ENCODE measurements at places on chromosomes 12 and 14. TPM values are rescaled to one million over a fixed set of nuclear protein-coding genes. Genes with fewer than 3 reads are reported as not detected.

- H3K27ac ChIP-seq = peak overlapping the region; percentile 91
- H3K4me3 ChIP-seq = no peak overlapping the region
- peak; percentile 84 for DNase-seq
- peaks cover 62% of the 10 kb centered on the region for H3K36me3 ChIP-seq
Observed at GRCh38 chr14:22976620-22977433, 5.5 kb downstream of the AJUBA start.

DNA sequence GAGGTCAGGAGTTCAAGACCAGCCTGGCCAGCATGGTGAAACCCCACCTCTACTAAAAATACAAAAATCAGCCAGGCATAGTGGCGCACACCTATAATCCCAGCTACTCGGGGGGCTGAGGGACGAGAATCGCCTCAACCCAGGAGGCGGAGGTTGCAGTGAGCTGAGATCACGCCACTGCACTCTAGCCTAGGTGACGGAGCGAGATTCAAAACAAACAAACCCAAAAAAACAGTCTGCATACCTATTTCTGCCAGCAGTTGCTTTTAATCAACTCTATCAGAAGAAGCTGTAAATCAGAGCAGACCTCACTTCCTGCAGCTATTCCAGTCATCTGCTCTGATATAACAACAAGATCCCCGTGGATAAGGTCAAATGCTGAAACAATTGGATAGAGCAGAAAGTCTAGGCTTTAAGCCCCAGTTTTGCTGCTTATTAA lies 50.5 kb downstream of the LIMA1 start:
- no peak overlapping the region for H3K4me3 ChIP-seq
- peaks cover 5% of the 10 kb centered on the region for H3K4me1 ChIP-seq
- no peak overlapping the region for H3K27ac ChIP-seq
- H3K36me3 ChIP-seq = no peaks in the 10 kb centered on the region
- no peak for DNase-seq
- H3K27me3 ChIP-seq = no peaks in the 10 kb centered on the region

DNA sequence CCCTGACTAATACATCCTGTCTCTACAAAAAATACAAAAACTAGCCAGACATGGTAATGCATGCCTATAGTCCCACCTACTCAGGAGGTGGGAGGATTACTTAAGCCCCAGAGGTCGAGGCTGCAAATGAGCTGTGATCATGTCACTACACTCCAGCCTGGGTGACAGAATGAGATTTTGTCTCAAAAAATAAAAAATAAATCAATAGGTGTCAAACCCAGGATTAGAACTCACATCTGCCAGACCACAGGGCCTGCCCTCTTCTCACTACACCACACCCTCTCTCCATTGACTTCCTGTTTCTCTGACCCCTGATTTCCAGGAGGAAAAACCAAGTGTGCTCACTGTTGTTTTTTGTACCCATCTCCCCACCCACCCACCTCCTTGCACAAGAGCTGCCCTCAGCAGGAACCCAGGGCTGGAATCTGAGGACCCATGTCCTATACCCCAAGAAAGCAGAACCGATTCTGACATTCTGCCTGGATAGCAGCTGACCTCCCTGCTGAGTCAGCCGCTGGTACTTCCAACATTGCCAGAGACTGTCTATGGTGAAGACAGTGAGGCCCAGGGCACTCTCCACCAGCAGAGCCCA lies 6.2 kb downstream of the CMKLR1 start:
- no peaks in the 10 kb centered on the region for H3K36me3 ChIP-seq
- DNase-seq = peak; percentile 79
- H3K27me3 ChIP-seq = no peaks in the 10 kb centered on the region
- H3K4me3 ChIP-seq = no peak overlapping the region
- peaks cover 18% of the 10 kb centered on the region for H3K4me1 ChIP-seq
- H3K27ac ChIP-seq = no peak overlapping the region

- DNase-seq = no peak
- H3K36me3 ChIP-seq = no peaks in the 10 kb centered on the region
- peaks cover under 1% of the 10 kb centered on the region for H3K4me1 ChIP-seq
- H3K27ac ChIP-seq = no peak overlapping the region
- H3K4me3 ChIP-seq = no peak overlapping the region
Observed at GRCh38 chr12:7180685-7181084, 8.8 kb upstream of the PEX5 start.

Gene BTBD7
- total RNA-seq = 32.5 TPM

DNA sequence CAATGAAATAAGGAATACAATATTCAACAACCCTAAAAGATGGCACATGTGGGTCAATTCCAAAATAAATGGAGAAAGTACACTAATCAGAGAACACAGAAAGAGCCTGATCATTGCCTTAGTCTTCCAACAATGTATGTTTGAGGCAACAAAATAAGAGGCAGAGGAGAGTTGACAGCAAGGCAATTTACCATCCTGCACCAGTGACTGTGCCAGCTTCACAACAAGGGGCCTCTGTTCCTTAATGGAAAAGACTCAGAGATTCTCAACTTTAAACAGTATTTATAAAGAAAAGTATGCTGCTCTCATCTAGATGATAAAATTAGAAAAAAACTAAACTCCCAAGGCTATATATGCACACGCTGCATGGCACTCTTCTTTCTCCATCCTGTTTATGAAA lies 25.9 kb downstream of the EPS8 start:
- DNase-seq = no peak
- H3K27me3 ChIP-seq = no peaks in the 10 kb centered on the region
- no peak overlapping the region for H3K27ac ChIP-seq
- H3K4me3 ChIP-seq = no peak overlapping the region
- peaks cover 24% of the 10 kb centered on the region for H3K4me1 ChIP-seq

- H3K27me3 ChIP-seq = no peaks in the 10 kb centered on the region
- peaks cover 76% of the 10 kb centered on the region for H3K36me3 ChIP-seq
- H3K4me3 ChIP-seq = no peak overlapping the region
- no peak for DNase-seq
- no peaks in the 10 kb centered on the region for H3K4me1 ChIP-seq
Observed at GRCh38 chr12:53530061-53530460, 22.8 kb upstream of the NPFF start.

Gene PTHLH
- total RNA-seq = 5.4 TPM

- H3K27ac ChIP-seq = no peak overlapping the region
- no peak for DNase-seq
- H3K27me3 ChIP-seq = no peaks in the 10 kb centered on the region
- no peaks in the 10 kb centered on the region for H3K4me1 ChIP-seq
- no peak overlapping the region for H3K4me3 ChIP-seq
Observed at GRCh38 chr14:92014040-92014439, 25.8 kb downstream of the TRIP11 start.

Gene NANOG
- not detected for total RNA-seq

Gene CLEC1B
- not detected for total RNA-seq

GRCh38 chr14:47389535-47389934 lies 285.9 kb downstream of the MDGA2 start:
- no peak overlapping the region for H3K27ac ChIP-seq
- H3K36me3 ChIP-seq = no peaks in the 10 kb centered on the region
- no peaks in the 10 kb centered on the region for H3K4me1 ChIP-seq
- DNase-seq = no peak
- H3K27me3 ChIP-seq = peaks cover 71% of the 10 kb centered on the region
- H3K4me3 ChIP-seq = no peak overlapping the region

DNA sequence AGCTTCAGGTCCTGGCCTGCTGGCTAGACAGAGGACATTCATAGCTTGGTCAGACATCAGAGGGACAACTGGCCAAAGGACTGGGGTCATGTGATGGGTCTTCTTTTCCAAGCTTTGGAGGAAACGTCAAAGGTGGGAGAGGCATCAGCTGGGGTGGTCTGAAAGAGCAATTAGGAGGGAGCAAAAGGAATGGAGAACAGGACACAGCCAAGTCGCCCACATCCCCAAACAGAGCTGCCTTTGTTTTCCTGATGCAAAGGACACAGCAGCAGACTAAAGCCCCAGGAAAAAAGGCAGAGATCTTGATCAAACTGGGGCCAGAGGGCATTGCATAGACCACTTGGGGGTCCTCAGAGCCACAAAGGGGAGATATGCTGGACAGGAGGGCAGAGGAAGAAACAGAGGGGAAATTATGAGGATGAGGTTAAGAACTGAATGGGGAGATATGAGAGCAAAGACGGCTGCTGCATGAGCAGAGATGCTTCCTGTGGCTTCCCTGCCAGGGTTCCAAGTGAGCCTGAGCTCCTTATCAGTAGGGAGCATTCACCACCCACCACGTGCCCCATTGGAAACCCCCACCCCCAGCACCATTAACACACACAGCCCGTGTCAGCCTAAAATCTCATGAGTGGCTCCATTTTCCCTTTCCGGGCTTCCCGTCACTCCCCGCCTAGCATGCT lies 62.4 kb downstream of the ANO2 start:
- no peak overlapping the region for H3K4me3 ChIP-seq
- H3K27ac ChIP-seq = no peak overlapping the region
- no peaks in the 10 kb centered on the region for H3K4me1 ChIP-seq
- H3K36me3 ChIP-seq = no peaks in the 10 kb centered on the region
- H3K27me3 ChIP-seq = no peaks in the 10 kb centered on the region
- no peak for DNase-seq

Gene STAC3
- total RNA-seq = 2.8 TPM

Gene GPR132
- 0.42 TPM for total RNA-seq

- no peak overlapping the region for H3K27ac ChIP-seq
- DNase-seq = no peak
- H3K4me3 ChIP-seq = no peak overlapping the region
- H3K4me1 ChIP-seq = peaks cover 6% of the 10 kb centered on the region
- no peaks in the 10 kb centered on the region for H3K27me3 ChIP-seq
Observed at GRCh38 chr12:45331552-45331951, 115.7 kb downstream of the ANO6 start.

Gene AGAP2
- not detected for total RNA-seq

DNA sequence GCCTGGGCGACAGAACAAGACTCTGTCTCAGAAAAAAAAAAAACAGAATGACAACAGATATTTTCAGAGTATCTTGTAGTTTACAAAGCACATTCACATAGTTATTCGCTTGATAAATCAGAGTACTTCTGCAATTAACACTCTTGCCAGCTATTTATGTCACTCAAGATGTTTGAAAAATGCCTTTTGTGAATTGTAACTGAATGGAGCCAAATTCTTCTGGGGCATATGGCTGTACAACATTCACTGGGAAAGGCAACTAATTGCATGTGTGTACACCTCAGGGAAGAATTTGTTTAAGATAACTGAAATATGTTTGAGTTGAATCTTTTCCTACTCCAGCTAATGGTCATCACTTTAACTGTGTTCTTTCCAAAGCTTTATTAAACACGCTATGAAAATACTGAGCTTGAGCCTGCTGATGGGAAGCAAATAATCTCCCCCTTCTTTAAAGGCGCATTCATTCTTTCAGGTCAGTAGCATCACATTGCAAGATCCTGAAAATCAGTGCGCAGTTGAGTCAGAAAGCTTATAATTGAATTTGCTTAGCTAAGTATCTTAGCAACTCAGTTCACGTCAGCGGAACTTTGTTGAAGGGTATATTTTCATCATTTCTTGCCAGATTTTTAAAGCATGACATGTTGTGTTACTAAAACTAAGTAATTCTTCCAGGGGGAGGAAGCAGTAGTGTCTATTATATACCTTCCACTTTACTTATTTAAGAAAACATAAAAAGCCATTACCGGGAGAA lies 66.6 kb downstream of the SINHCAF start:
- H3K27me3 ChIP-seq = peaks cover 15% of the 10 kb centered on the region
- H3K4me3 ChIP-seq = no peak overlapping the region
- H3K36me3 ChIP-seq = no peaks in the 10 kb centered on the region

DNA sequence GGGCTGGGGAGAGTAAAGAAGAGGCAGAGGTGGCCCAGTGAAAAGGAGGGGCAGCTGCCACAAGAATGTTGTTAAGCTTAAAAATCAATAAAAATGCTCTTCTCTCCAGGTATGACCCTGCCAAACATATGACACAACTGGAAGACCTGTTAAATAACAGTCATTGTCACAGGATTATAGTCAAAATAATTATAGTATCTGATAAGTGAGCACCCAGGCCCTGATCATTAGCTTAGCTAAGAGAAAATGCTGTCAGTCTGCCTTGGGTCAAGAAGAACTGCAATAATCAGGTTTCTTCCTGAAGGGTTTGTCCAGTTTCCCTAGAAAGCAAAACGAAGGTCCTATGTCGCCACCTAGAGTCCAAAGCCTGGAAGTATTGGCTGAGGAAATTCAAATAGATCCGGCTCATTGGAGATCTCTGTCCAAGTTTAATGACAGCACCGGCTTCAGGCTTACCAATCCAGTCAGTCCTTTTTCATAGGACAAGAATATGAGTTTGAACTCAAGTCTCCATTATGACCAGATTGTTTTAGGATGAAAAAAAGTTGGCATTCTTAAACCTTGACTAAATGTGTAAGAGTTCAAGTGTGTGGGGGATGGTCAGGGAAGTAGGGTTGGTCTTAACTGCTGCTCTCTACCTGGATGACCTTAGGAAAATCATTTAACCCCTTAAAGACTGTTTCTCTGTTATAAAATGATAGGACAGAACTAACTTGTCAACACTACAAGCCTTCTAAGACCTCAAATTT lies 22.5 kb upstream of the NKX2-8 start:
- no peak overlapping the region for H3K4me3 ChIP-seq
- H3K36me3 ChIP-seq = no peaks in the 10 kb centered on the region
- no peak overlapping the region for H3K27ac ChIP-seq
- no peaks in the 10 kb centered on the region for H3K27me3 ChIP-seq

DNA sequence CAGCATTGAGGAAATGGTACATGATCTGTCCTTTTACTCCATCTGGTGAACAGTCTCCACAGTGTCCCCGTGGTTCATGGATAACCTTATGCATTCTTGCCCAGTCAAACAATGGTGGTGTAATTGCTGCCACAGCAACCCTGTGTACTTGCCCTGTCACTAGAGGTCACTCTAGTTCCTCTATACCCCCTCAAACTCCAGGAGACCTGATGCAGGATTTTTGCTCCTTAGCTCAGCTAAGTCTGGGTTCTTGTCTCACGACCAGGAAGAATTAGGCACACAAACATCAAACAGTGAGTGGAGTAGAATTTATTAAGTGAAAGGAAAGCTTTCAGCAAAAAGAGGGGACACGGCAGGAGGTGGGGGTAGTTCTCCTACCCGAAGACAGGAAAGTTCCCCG lies 24.7 kb upstream of the EEA1 start:
- no peak for DNase-seq
- H3K27me3 ChIP-seq = no peaks in the 10 kb centered on the region
- no peak overlapping the region for H3K4me3 ChIP-seq
- peaks cover 6% of the 10 kb centered on the region for H3K4me1 ChIP-seq
- H3K36me3 ChIP-seq = no peaks in the 10 kb centered on the region
- H3K27ac ChIP-seq = no peak overlapping the region

GRCh38 chr14:64234877-64235651 lies 59.1 kb downstream of the ESR2 start:
- no peaks in the 10 kb centered on the region for H3K27me3 ChIP-seq
- H3K27ac ChIP-seq = no peak overlapping the region
- H3K4me1 ChIP-seq = peaks cover 18% of the 10 kb centered on the region
- H3K4me3 ChIP-seq = no peak overlapping the region

DNA sequence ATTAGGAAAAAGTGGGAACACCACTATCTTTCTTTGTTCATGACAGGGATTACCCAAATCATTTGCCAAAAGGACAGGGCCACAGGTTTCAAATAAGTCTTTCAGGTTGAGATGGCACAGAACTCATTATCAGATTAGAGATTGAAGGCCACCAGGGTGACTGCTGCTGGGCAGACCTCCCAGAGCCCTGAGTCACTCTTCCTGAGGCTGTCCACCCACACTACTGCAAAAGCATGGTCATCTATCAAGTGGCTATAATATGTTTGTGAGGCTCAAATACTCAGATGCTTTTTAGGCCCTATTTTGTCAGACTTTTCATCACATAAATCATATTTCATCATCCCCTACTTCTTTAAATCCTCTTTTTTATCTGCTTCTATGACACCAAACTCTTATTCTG lies 155.3 kb upstream of the CCDC196 start:
- H3K4me1 ChIP-seq = peaks cover 14% of the 10 kb centered on the region
- DNase-seq = peak; percentile 45
- H3K27ac ChIP-seq = no peak overlapping the region

- H3K27me3 ChIP-seq = no peaks in the 10 kb centered on the region
- H3K4me3 ChIP-seq = no peak overlapping the region
- peaks cover 2% of the 10 kb centered on the region for H3K4me1 ChIP-seq
- peaks cover 30% of the 10 kb centered on the region for H3K36me3 ChIP-seq
- no peak for DNase-seq
- H3K27ac ChIP-seq = no peak overlapping the region
Observed at GRCh38 chr14:63982156-63982555, 129.4 kb downstream of the SYNE2 start.

Measured in MCF 10A (cell line).